ENCODE measurements at places on chromosomes 2 and 18. TPM values are rescaled to one million over a fixed set of nuclear protein-coding genes. Genes with fewer than 3 reads are reported as not detected.

GRCh38 chr18:37364237-37364636, 201.4 kb downstream of the CELF4 start:
- no peak for DNase-seq

- no peak for DNase-seq
Observed at GRCh38 chr2:38653715-38654527, 12.0 kb upstream of the GALM start.

DNA sequence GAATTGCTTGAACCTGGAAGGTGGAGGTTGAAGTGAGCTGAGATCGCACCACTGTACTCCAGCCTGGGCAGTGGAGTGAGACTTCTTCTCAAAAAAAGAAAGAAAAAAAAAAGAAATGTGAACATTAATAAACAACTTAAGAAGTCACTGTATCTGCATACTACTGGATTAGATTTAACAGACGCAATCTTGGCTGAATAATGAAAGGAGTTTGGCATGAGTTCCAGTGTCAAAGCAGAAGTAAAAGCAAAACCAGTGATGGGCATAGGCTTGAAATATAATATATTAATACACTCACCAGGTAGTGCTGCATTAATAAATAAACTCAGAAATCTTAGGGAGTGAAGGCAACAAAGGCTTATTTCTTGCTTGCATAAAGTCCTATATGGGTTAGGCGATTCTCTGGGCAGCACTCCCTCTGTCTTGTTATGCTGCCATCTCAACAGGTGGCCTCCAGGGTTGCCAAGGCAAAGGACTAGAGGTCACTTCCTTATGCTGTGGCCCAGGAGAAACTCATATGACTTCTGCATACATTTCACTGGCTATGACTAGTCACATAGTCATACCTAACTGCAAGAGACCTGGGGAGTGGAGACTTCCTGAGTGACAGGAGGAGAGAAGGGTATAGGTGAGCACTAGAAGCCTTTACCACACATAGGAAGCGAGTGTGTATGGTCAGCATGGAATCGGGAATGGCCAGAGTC, 296.2 kb upstream of the SPRED2 start:
- DNase-seq, result no peak

DNA sequence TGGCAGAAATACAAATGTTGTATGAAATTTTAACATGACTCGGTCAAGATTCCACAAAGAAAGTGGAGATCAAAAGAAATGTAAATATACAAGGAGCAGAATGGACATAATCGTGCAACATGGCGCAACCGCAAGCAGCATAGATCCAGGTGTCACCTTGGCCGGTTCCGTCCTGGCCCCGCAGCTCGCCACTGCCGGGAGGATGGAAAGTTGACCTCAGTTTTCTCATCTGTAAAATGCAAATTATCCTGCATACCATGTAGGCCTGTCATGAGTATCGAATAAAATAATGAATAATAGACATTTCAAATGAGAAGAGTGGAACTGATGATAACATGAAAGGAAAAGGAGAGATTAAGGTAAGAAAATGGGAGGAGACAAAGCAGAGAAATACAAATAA, 427.3 kb upstream of the SMIM21 start:
- DNase-seq, result no peak

GRCh38 chr2:38438883-38439612, 62.0 kb upstream of the ATL2 start:
- no peak for DNase-seq

- peak; percentile 37 for DNase-seq
Observed at GRCh38 chr18:71022389-71022788, 733.5 kb downstream of the SOCS6 start.

DNA sequence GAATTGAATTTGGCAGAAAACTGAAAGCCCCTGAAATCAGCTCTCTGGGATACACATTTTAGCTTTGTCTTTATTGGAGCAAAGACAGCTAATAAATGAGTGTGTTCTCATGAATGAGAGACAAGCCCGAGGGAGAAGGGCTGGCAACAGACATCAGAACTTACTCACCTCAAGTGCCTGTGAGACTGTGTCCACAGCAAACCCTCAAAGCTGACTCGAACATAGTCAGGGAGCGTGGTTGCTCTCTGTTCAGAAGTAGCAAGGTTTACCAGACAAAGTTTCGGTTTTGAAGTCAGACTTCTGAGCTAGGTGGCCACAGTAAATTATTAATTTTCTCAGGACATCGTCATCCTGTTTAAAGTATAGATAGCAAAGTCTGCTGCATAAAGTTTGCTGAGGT, 207.9 kb downstream of the CMPK2 start:
- no peak for DNase-seq

DNA sequence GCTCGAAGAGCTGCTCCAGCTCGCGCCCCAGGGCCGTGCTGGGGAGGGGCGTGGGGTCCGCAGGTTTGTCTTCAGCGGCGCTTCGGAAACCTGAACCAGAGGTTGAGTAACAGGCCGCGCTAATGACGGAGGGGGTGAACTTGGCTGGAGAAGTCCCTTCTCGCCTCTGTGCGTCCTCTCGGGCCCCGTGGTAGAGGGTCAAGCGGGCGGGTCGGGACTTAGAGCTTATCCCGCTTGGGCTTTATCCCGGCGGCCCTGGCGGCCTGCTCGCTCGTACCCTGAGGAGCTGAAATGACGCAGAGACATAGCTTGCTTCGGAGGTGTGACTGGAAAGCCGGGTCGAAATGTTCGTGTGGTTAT, 479 bp downstream of the RNMT start:
- DNase-seq, result peak; percentile 70

DNA sequence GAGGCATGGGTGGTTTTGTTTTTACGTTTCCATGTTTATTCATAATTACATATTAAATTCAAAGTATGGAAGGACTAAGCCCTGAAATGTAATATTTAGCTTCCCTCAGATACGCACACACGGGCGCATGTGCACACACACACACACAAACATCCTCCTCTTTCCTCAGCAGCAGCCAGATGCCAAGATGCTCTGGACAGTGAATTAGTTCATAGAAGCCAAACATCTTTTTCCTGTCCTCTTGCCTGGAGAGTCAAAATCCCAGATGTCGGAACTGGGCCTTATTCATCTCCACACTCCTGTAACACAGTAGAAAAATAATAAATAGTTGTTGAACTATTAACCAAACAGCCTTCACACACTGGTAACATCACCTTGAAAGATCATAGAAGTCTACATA, 273.1 kb downstream of the SP3 start:
- no peak for DNase-seq

DNA sequence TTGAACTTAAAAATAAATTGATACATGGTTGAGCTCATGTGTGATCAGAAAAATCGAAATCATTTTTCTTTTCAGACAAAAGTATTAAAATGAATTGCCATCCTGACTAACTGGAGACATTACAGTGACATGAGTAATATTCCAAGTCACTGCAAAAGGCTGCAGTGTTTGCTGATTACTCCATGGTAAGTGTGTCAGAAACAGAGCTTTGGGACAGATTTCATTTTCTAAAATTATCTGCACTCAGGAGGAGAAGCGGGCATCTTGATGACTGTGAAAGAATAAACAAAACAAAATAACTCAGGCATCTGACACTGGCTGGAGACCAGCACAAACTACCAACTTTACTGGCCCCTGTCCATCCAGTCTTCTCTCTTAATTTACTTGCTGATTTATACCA, 312.3 kb upstream of the PIK3C3 start:
- DNase-seq, result no peak

DNA sequence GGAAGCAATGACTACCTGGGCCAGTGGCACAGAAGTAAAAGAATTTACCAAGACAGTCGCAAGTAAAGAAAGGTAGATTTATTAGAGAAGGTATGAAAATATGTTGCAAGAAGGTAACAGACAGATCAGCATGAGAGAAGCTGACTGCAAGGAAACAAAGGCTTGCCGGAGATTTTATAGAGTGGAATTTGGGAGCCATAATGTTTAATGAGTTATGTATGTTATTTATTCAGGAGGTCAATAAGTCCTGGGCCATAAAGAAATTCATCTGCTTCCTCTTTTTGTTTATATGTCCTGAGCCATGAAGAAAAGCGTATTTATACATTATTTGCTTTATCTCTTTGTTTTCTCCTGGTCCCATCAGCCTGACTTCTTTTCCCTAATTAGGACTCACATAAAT, 423.6 kb downstream of the PTH2R start:
- no peak for DNase-seq

GRCh38 chr18:54255141-54255540, 14.2 kb upstream of the POLI start:
- no peak for DNase-seq

Gene CRACDL
- 3.3 TPM for total RNA-seq

Gene MOGAT1
- not detected for total RNA-seq

Gene BMP10
- total RNA-seq, result not detected

All from dermis blood vessel endothelial cell (primary cell).